ENCODE measurements at places on chromosomes 2 and 18. TPM values are rescaled to one million over a fixed set of nuclear protein-coding genes. Genes with fewer than 3 reads are reported as not detected.

- H3K4me3 ChIP-seq, result no peak overlapping the region
- no peak for DNase-seq
- H3K27ac ChIP-seq, result no peak overlapping the region
- H3K36me3 ChIP-seq, result peaks cover 54% of the 10 kb centered on the region
- H3K27me3 ChIP-seq, result no peaks in the 10 kb centered on the region
- peaks cover 18% of the 10 kb centered on the region for H3K4me1 ChIP-seq
These were observed 69.1 kb upstream of the AMMECR1L start for GRCh38 chr2:127954857-127955256.

DNA sequence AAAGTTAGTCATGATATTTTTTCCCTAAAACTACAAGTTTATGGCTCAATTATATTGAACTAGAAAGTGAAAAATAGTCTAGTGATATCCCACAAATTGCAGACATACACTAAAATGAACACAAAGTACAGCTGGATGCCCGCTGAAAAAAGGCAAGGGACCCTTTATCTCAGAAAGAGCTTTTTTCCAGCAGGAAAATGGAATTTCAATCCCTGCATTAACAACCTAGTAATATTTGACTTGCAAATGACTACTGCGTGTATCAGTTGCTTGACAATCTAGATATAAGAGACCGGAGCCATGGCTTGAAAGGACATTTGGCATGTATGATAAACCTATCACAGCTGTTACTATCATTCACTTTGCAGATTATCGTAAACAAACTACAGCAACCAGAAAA lies 49.1 kb downstream of the LRPPRC start:
- no peaks in the 10 kb centered on the region for H3K27me3 ChIP-seq
- H3K4me1 ChIP-seq, result no peaks in the 10 kb centered on the region
- no peak for DNase-seq

DNA sequence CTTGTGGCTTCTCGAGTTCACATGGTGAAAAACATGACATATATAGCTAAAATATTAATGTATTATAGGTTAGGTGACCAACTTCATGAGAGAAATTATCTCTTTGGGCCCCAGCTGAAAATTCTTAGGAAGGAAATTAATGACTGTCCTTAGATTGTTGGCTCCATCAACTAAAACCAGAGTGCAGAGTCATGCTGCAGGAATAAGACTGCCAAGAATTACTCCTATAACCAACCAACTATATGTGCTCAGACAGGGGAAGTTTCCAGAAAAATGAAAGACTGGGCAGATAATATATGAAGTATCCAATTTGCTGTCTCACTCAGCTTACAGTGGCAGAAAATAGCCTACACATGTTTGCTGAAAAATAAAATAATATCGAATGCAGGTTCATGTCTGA lies 71.0 kb upstream of the TMEFF2 start:
- no peak overlapping the region for H3K27ac ChIP-seq
- H3K4me3 ChIP-seq, result no peak overlapping the region
- no peak for DNase-seq
- H3K36me3 ChIP-seq, result no peaks in the 10 kb centered on the region
- H3K27me3 ChIP-seq, result no peaks in the 10 kb centered on the region

GRCh38 chr18:211582-211981 lies 53.2 kb downstream of the USP14 start:
- no peak overlapping the region for H3K4me3 ChIP-seq
- peaks cover 45% of the 10 kb centered on the region for H3K36me3 ChIP-seq
- H3K27ac ChIP-seq, result no peak overlapping the region
- no peaks in the 10 kb centered on the region for H3K4me1 ChIP-seq
- no peak for DNase-seq

GRCh38 chr18:3910512-3910911 lies 460.5 kb downstream of the TGIF1 start:
- H3K4me3 ChIP-seq, result no peak overlapping the region
- H3K36me3 ChIP-seq, result no peaks in the 10 kb centered on the region
- peak; percentile 47 for DNase-seq
- H3K27me3 ChIP-seq, result no peaks in the 10 kb centered on the region
- H3K4me1 ChIP-seq, result no peaks in the 10 kb centered on the region
- H3K27ac ChIP-seq, result no peak overlapping the region

DNA sequence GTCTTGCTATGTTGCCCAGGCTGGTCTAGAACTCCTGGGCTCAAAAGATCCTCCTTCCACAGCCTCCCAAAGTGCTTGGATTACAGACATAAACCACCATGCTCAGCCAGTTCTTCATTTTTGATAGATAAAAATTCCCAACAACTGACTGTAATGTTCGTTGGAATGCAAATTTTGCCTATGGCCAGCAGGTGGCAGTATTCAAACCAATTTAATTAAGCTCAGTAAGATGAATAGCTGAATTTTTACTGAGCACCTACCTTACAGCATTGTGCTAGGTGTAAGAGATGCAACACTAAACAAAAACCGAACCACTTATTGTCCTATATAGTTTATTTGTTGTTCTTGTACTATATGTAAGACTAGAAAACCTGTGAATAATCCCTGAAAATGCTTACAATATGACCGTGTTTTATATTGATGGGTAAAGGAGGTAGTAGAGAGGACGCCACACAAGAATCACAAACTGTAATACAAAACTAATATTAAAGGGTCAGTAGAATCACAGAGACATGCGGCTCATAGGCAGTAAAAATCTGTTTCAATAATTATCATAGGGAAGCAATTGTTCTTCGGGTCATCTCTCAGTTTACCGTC lies 8.2 kb upstream of the TMEM182 start:
- no peaks in the 10 kb centered on the region for H3K27me3 ChIP-seq
- H3K4me1 ChIP-seq, result no peaks in the 10 kb centered on the region
- no peak overlapping the region for H3K4me3 ChIP-seq
- no peaks in the 10 kb centered on the region for H3K36me3 ChIP-seq
- no peak for DNase-seq

GRCh38 chr2:121356058-121356640 lies 71.1 kb upstream of the TFCP2L1 start:
- H3K4me3 ChIP-seq, result no peak overlapping the region

DNA sequence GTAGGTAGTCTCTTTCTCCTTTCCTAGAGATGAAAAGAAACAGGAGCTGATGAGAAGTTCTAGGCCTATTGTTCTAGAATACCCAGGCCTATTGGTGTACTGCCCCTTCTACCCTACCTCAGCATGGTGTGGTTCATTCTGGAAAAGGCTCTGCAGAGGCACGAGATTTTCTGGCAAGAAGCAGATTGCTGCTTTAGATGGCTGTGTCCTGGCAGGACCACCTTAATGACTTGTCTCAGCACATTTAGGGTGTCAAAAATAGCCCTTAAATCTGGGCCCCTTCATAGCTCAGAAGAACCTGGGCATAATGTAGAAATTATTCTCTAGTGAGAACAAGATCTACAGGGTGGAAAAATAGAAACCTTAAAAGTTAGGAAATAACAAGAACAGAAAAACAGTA lies 87.9 kb downstream of the BCL2L11 start:
- DNase-seq, result peak; percentile 70
- H3K4me1 ChIP-seq, result no peaks in the 10 kb centered on the region
- no peaks in the 10 kb centered on the region for H3K36me3 ChIP-seq

The DES gene
- total RNA-seq, result 19,781 TPM

The SLC30A3 gene
- not detected for total RNA-seq

The POTEI gene
- not detected for total RNA-seq

The TLK1 gene
- total RNA-seq, result 46.1 TPM

The ITPRIPL1 gene
- 1.2 TPM for total RNA-seq

The ANKRD30B gene
- not detected for total RNA-seq

The ING5 gene
- 43.8 TPM for total RNA-seq

The ASPRV1 gene
- 1.5 TPM for total RNA-seq

The SLC14A1 gene
- total RNA-seq, result 4.8 TPM

The PLA2R1 gene
- total RNA-seq, result 5.4 TPM

The PDCD1 gene
- 1.5 TPM for total RNA-seq

The PAX8 gene
- total RNA-seq, result 0.58 TPM

The ALPI gene
- total RNA-seq, result 0.17 TPM

Data from esophagus muscularis mucosa (tissue), 4 donors.